Astrocyte of the spinal cord (primary cell): ENCODE measurements at places on chromosomes 3 and 15.

DNA sequence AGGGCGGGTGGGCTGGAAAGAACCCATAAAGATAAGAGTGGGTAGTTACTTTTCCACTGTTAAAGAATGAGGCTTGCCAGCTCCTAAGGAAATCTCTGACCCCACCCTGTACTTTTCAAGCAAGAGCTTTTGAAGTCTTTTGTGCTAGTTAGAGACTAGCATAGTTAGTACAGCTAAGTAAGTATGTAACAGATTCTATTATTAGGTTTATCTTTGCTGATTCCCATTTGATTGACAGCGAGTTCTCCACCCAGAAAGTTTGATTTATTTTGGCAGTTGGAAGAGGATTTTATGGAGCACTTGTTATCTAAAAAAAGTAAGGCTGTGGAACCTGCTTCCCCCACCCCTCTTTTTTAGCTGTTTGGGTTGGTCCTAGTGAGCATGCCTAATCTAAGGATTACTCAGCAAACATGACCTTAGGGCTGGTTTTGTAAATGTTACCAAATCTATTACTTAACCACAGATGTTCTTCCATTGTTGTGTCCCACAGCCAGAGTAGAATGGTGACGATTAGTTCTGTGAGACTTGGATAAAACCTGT, 57.6 kb downstream of the FNDC3B start:
- peak; percentile 76 for DNase-seq

- DNase-seq, result no peak
These were observed 473 bp downstream of the LSM3 start for GRCh38 chr3:14179114-14179465.

DNA sequence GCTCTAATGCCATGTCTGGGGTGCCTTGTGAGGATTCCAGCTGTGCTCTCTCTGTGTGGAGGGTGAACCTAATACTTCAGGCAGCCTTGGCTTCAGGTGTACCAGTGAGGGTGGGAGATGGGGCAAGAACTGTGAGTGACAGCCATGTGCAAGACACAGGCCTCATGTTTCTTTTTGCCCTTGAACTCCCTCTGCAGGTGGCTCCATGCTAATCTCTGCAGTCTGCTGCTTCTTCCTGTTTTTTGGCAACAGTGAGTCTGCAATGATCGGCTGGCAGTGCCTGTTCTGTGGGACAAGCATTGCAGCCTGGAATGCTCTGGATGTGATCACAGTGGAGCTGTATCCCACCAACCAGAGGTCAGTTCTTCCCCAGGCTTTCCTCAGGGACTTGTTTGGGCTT, 189.3 kb downstream of the SV2B start:
- no peak for DNase-seq

GRCh38 chr3:90032980-90033641, 925.7 kb downstream of the EPHA3 start:
- no peak for DNase-seq

- peak; percentile 75 for DNase-seq
These were observed 11.7 kb downstream of the ATP6V1A start for GRCh38 chr3:113758389-113759024.

GRCh38 chr15:40959331-40960141, 6.3 kb downstream of the CHAC1 start:
- DNase-seq, result no peak

GRCh38 chr15:39581793-39582285, 960 bp downstream of the THBS1 start:
- DNase-seq, result peak; percentile 32
